ENCODE measurements at places on chromosomes 2 and 18.

- DNase-seq = no peak
Measured at GRCh38 chr2:160288324-160288723, 88.3 kb upstream of the ITGB6 start.

DNA sequence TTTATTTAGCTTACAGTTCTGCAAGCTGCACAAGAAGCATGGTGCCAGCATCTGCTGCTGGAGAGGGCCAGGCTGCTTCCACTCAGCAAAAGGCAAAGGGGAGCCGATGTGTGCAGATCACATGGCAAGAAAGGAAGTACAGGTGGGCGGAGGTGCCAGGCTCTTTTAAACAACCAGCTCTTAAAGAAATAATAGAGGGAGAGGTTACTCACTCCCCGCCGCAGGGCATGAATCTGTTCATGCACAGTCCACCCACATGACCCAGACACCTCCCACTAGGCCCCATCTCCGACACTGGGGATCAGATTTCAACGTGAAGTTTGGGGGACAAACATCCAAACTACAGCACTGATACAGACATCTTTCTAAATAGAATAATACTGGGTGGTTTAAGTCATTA lies 105.8 kb downstream of the MTCL1 start:
- DNase-seq = no peak

GRCh38 chr2:47208852-47209606 lies 53.9 kb upstream of the STPG4 start:
- no peak for DNase-seq

- DNase-seq = no peak
Measured at GRCh38 chr2:68931799-68932198, 20.9 kb downstream of the GKN2 start.

DNA sequence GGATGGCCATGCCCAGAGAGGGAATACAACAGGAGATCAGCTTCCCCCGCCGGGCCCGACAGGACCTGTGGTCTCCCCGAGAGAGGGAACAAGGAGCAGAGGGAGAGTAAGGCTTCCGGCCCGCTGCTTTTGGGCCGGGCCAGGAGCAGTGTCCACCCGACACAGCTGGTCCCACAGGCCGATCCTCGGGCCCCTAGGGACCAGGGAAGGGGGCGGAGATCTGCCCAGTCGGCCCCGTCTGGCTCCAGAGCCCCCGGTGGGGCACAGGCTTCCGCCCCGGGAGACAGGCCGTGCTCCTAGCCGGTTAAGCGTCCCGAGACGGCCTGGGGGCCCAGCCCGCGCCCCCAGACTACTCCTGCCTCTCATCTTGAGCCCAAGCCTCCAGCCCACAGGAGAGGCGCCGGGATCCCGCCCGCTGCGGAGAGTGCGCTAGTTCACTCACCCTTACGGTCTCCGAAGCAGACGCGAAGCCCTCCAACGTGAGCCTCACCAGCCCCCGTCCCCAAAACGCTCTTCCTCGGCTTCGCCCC lies at the start of gene MCFD2:
Gene MCFD2, minus strand, starts transcription at position 526 of the 530 bp plus-strand sequence. CDS start 6,635 bp downstream, outside the sequence.
- DNase-seq = no peak

DNA sequence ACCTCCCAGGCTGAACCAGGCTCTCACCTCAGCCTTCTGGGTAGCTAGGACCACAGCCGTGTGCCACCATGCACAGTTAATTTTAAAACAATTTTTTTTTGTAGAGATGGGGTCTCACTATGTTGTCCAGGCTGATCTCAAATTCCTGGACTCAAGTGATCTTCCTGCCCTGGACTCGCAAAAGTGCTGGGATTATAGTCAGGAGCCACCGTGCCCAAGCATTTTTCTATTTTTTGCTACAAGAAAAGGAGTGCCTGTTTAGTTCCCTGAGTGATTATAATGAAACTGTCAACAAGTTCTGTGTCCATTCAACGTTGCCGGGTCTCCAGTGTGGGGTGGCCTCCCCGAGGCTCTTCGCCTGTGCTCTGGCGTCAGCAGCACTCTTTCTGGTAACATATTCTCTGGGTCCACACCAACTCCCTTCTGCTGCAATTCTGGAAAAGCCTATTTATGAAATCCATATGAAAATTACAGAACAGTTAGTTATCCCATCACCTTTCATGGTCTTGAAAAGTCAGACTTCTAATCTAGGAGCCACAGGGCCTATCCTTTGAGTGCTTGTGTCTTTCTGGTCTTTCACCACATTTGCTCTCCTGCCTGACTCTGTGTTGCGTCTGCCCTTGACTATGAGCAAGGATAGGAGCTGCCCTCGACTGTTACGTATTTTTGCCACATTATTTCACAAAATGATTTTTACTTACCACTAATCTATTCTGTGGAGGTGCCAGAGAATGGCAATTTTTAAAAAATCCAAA lies 172.7 kb downstream of the SOCS6 start:
- DNase-seq = no peak

- DNase-seq = no peak
Measured at GRCh38 chr18:54440292-54440691, 82.6 kb downstream of the C18orf54 start.

- no peak for DNase-seq
Measured at GRCh38 chr18:79453816-79454735, 58.3 kb downstream of the NFATC1 start.

- DNase-seq = no peak
Measured at GRCh38 chr18:62632788-62633455, 82.4 kb upstream of the PHLPP1 start.

DNA sequence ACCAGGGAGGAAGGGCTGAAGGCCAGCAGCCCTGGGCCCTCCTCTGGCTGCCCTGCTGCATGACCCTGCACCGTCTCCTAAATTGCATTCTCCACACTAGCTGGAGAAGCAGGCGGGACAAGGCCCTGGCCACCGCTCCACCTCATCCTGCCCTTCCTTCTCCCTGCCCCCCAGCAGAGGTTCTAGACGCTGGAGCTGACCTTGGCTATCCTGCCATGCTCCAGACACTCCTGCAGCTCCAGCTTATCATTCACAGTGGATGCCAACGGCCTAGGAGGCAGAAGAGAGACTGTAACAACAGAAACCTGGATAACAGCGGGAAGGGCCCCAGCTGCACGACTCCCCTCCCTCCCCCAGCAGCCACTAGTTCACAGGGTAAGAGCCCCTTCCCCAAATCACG lies 68.4 kb upstream of the POMC start:
- no peak for DNase-seq

- no peak for DNase-seq
Measured at GRCh38 chr18:13165636-13166423, 52.7 kb upstream of the LDLRAD4 start.

- no peak for DNase-seq
Measured at GRCh38 chr2:62489162-62489561, 16.8 kb downstream of the TMEM17 start.

DNA sequence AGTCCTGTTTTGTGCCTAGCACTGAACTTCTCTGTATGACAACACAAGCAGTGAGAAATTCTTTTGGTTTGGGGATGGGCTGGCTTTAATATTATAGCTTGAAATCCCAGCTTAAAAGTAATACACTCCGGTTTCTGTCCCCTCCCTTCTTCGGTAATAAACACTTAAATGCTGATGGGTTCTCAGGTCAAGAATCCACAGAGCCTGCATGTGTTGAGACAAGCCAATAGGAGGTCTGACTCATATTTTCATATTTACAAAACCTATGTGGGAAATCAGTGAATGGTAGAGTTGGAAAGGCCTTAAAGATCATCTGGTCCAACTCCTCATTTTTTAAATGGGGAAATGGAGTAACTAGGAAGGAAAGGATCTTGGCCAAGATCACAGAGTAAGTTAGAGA lies 47.5 kb downstream of the VSNL1 start:
- DNase-seq = no peak

- DNase-seq = no peak
Measured at GRCh38 chr2:97732436-97733340, 19.3 kb downstream of the ZAP70 start.

GRCh38 chr2:233600386-233600785 lies 17.0 kb upstream of the UGT1A8 start:
- DNase-seq = no peak

DNA sequence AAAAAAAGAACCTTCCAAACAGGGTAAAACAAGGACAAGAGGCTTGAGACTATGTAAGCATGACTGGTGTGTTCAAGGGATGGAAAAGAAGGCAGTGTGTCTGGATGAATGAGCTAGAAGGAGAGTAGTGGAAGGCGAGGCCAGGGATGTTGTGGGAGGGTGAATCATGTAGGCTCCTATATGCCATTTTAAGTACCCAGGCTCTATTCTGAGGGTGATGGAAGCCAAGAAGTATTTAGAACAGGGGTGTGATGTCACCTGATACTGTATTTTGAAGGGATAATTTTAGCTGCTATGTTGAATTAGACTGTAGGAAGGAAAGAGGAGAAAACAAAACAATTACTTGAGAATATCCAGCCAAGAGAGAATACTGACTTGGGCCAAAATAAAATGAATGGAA lies 524.7 kb upstream of the CRIM1 start:
- no peak for DNase-seq

GRCh38 chr2:53512071-53512826 lies 255.4 kb upstream of the CHAC2 start:
- DNase-seq = no peak

GRCh38 chr18:468955-469790 lies 31.3 kb downstream of the COLEC12 start:
- no peak for DNase-seq

DNA sequence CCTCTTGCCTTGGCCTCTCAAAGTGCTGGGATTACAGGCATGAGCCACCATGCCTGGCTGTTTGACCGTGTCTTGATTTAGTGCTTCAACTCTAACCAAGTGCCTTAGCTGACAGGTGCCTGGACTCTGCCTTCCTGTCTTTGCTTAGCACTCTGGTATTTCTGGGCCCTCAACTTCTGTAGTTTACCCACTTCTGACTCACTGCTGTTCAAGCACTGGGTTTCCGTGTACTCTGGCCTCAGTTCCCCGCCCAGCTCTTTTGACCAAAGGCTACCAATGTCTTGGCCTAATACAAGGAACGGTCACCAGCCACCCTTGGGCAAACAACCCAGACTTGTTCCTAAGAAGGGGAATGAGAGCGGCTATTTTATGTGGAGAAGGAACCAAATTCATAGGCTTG lies 35.7 kb upstream of the CABLES1 start:
- DNase-seq = no peak

DNA sequence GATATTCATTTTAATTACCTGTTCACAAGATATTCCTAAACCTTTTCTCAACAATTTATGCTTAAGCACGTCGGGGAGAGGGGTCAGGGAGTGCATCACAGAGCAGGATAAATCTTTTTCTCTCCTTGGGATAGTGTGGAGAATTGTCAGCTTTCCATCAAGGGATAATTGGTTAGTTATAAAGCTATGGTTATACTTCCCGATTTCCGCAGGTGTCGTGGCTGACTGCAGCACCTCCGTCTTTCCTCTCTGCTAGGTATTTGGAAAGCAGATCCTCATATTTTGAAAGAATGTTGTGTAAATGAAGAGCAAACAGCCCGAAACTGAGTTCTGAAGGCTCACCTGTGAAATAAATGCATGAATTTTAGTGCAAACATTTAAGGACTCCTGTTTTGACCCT lies 778 bp downstream of the DYNC2LI1 start:
- no peak for DNase-seq

DNA sequence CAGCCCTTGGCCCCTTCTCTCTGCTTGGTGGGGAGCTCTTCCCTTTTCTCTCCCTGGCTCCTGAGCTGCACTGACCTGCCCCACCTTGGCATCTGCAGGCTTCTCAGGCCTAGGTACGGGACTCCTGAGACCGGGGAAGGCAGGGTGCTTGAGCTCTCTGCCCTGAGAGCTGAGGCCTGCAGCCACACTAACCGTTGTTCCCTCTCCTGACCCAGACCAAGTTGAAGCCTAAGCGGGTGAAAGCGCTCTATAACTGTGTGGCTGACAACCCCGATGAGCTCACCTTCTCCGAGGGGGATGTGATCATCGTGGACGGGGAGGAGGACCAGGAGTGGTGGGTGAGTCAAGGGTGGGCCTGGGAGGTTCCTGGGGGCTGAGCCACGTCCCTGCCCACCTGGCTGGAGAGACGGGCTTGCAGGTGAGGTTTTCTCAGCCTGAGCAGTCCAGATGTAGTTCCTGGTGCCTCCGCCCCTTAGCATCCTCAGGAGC lies 22.2 kb downstream of the ITGB1BP1 start:
- DNase-seq = no peak

GRCh38 chr2:46813020-46813415 lies 102.6 kb downstream of the MCFD2 start:
- DNase-seq = no peak

DNA sequence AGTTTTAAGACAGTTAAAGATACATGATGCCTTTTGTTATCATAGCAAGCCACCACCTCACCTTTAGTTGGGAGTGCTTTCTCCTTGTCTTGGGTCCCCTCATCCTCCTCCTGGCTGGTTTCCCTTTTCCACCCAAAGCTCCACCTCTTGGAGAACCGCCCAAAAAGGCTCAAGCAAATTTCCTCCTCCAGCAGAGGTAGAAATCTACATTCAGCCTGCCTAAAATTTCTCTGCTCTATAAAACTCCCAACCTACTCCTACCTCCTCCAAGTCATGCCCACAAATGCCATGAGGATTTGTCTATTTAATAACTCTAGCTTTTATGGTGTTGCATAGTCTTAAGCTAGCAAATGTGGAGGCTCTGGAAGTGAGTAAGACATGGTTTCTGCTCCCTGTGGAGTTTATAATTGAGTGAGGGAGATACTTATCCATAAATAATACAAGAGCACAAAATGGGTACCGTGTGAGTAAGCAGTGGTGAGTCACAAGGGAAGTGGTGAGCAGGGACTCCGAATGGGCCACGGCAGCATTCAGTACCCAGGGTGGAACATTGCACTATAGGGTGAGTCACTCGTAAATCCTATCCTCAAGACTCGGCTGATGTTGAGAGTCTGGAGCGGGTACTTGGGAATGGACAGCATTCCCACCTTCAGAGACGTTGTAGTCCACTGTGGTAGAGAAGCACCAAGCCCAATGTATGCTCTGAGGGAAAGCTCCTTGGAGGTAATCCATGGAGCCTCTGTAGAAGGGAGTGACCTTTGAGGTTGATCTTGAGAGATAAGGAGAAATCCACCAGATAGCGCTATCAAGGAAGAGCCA lies 146.3 kb downstream of the RTN4 start:
- peak; percentile 5 for DNase-seq

DNA sequence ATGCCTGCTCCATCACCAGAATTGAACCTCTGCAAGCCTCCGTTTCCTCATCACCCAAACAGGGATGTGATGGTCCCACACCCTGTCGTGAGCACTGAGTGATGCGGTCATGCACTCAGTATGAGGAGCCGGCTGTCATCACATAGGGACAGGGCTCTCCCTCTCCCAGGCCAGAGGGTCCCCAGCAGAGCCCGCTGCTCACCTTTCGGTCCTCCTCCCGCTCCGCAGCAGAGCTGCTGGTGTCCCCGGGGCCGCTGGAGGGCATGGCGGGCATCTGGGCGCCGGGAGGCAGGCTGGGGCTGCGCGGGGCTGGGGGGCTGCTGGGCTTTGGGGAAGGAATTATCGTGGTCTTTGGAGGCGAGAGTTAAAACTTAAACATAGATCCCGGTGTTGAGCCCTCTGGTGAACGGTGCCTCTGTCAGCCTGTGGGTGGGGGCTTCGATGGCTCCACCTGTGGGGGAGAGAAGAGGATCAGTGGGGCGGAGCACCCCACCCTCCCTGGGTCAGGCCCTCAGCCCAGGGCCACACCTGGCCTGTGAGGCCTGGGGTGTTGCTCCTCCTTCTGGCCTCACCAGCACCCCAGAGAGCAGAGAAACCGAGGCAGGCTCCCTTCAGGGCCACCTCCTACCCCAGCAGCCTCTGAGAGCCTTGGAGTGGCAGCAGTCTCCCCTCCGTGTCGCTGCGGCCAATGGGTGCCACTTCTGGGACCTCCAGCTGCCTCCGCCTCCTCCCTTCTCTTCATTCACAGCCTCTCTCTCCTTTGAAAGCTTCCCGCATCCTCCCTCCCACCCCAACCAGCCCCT lies 27.8 kb downstream of the DNMT3A start:
- DNase-seq = no peak

Measured in activated CD4-positive, alpha-beta T cell treated with anti-CD3 and anti-CD28 coated beads, Interleukin-2, amount 50 U/mL, for 1 hour (primary cell).